ENCODE measurements at places on chromosomes 11 and 22.

GRCh38 chr11:2422461-2423156 is 21.7 kb downstream of the TRPM5 start:
- DNase-seq = no peak

GRCh38 chr11:133346137-133346536 is 186.2 kb downstream of the OPCML start:
- DNase-seq = no peak

DNA sequence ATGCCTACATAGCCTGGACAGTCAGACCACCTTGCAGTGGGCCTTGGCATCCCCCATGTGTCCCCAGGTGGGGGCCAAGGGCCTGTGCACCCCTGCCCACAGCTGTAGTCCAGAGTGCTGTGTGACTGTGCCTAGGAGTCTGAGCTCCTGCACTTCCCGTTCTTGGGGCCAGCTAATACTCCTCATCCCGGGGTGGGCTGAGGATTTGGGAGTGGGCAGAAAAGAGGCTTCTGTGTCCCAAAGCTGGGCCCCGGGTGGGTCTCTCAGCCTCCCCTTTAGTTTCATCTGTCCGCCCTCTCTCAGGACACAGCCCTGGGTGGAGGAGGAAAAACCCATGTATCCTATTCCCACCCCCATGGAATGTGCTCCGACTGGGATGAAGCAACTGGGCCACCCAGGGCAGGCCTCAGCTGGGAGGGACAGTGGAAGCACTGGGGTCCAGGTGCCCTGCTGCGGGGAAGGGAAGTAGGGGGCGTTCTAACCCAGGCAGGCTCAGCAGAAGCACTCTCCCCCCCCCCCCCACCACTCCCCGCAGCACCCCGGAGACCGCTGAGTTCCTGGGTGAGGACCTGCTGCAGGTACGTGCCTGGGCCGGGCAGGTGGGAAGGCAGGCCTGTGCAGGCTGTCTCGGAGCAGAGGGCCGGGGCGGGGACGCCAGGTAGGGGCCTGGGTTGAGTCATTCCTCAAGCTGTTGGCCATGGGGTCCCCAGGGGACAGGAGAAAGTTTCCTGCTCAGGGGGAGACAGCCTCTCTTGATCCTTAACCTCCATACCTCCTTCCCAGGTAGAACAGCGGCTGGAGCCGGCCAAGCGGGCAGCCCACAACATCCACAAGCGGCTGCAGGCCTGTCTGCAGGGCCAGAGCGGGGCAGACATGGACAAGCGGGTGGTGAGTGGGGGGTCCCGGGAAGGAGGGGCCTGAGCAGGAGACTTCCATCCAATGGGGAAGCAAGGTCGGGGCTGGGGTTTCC is 1.4 kb downstream of the SH3BP1 start:
- DNase-seq = no peak

DNA sequence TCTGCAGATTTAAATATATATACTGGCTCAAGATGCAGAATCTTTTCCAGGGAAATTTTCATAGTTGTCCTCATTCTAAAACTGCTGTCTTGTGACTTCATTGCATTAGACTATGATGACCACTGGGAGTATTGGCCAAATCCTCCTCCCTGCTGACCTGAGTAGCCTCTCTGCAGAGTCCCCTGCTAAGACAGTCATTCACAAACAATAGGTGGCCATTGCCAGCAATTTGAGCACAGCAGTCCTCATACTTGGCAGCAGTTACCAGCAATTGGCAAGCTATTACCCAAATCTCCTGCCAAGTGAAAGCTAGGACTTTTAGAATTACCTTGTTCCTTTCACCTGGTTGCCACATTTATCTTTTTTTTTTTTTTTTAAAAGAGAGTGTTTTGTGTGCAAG is 325.8 kb downstream of the FAT3 start:
- DNase-seq = no peak

DNA sequence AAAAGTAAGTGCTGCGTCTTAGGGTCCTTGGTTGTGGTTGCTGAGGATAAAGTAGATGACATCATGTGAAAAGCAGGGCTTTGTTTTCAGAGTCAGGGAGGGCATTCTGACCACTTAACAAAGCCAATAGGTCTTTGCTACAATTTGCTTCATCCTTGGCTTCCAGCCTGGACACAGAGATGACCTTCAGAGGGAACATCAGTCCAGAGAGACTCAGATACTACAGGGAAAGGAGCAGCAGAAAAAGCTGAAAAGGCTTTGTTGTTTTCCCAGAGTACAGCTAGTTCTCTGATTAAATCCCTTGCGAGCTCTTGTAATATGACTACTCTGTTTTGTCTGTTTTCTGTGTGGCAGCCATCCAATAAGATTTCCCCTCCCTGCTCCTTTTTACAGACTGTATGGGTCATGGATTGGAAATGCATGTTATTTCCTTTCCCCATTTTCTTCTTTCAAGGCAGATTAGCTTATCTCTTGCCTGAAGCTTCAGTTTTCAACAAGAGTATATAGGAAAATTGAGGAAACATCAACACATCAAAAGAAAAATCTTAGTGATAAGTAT is 31.9 kb downstream of the ATG13 start:
- DNase-seq = peak; percentile 66

DNA sequence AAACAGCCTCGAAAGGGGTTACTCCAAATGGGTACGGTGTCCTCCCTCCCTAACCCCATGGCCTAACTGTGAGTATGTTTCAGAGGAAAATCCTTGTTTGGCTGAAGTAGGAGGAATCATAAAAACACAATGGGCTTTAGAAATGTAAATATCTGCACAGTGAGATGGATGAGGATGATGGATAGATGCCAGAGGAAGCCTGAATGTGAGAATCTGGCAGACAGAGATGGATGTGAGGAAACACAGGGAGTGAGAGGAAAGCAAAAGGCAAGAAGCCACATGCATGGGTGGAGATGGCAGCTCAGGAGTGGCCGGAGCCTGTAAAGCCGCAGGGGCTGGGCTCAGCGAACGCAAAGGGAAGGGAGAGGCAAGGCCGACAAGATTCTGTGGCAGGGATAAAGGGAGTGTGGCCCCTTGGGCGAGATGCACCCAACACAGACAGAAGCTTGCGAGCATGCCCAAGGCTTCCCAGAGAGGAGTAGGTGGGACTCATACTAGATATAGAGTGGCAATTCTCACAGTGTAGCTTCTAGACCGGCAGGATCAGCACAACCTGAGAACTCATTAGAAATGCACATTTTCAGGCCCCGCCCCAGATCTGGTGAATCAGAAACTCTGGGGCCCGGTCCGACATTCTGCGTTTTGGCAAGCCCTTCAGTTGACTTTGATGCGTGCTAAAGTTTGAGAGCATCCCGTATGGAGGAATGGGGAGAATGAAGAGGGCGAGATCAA is 237.3 kb upstream of the CADM1 start:
- no peak for DNase-seq

DNA sequence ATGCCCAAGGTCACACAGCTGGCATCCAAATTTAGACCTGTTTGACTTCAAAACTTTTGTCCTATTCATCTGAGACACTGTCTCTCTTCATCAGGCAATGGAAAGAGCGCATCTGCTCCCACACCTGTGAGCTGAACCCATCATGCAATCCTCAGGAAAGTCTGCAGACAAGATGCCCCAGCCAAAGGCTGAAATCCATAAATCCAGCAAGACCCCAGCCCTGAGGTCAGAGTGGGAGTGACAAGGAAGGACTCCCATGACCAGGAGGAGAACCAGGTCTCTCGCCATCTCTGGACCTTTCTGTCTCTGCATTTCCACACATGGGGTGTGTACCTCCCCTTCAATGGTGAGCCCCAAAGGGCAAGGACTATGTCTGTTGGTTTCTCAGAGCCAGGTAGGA is 83.6 kb upstream of the HMGXB4 start:
- DNase-seq = no peak

DNA sequence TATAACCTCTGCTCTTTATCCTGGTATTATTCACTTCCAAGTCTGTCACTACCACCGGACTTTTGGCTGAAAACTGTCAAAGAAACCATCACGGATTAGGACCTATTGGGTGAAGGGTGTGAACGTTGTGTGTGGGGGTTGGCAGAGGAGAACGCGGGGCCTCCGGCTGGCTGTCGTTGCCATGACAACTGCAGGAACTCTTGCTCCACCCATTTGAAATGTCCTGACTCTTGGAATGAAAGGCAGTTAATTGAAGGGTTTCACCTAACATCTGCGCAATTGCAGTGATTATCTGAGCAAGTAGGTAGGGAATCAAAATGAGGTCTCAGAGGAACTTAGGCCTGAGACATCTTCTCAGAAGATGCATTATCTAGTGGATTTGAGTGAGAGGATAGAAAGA is 60.9 kb upstream of the CLMP start:
- no peak for DNase-seq

GRCh38 chr22:17243524-17243923 is 24.3 kb upstream of the ADA2 start:
- no peak for DNase-seq

- no peak for DNase-seq
These were observed 133.0 kb upstream of the FIBIN start for GRCh38 chr11:26860895-26861294.

GRCh38 chr22:49659281-49659923 is 168.3 kb downstream of the BRD1 start:
- no peak for DNase-seq

DNA sequence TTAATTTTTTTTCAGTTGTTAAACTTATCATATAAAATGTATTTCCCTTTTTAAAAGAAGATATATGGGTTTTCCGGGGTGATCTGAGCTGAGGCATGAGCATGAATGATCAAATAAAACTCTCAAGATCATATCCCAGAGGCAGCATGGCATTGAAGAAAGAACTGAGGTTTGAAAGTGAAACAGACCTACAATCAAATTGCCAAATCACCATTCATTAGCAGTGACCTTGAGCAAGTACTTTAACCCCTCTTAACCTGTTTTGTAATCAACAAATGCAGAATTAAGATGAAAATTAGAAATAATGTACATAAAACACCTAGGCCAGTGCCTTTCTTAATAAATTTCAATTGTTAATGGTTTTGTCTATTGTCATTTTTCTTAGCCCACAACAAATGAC is 116.0 kb downstream of the RBFOX2 start:
- no peak for DNase-seq

GRCh38 chr11:9662273-9662672 is 1.6 kb upstream of the SWAP70 start:
- DNase-seq = no peak

DNA sequence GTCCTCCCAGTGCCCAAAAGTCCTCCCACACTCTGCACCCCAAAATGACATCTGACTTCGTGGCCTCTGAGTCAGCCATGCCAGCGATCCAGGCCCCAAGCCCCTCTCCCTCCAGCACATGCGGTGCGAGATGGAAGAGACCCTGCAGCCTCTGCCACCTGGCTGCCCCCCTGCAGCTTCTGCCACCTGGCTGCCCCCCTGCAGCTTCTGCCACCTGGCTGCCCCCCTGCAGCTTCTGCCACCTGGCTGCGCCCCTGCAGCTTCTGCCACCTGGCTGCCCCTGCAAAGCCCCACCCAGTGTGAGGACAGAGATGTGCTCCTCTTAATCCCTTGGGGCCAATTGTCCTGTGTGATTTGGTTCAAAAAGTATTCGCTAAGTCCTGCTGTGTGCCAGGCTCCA is 68.0 kb downstream of the WNT7B start:
- DNase-seq = no peak

- DNase-seq = no peak
These were observed 14.1 kb upstream of the KCNQ1OT1 start for GRCh38 chr11:2713661-2714462.

DNA sequence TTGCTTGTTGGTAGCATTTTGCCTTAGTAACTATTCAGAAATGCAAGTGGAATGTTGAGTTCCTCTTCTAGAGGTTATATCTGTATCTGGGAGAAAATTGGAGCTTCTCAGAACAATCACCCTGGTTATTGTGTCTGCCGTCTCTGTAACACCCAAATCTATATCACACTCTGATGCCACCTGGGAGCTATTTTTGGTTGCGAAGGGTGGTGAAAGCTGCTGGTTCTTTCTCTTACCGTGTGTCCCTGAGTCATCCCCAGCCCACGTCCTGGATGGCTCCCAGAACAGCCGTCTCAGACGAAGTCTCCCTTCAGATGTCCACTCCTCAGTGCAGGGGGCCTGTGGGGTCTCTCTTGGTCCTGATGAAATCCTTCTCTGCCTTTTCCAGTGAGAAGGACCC is 83.5 kb downstream of the C22orf31 start:
- DNase-seq = no peak

DNA sequence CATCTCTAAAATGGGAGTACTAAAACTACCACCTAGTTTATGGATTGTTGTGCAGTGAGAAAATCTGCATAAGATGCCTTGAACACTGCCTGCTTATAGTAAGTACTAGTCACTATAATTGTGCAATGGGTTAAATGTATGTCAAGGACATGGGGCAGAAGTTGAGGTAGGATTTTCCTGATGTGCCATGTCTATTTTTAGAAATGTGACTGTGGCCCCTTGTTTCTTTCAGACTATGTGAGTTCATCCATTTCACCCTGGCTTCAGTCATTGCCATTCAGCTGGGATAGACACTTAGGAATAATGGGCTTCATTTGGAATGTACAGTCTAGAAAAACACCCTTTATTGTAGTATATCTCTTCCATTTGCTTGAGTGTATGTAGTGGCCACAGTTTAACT is 51.4 kb downstream of the BDNF start:
- DNase-seq = no peak
